ENCODE measurements at places on chromosomes 2 and 18. TPM values are rescaled to one million over a fixed set of nuclear protein-coding genes. Genes with fewer than 3 reads are reported as not detected.

- no peak for DNase-seq
- no peak overlapping the region for H3K27ac ChIP-seq
- H3K36me3 ChIP-seq: no peaks in the 10 kb centered on the region
These were observed 27.6 kb downstream of the TMEM185B start for GRCh38 chr2:120195553-120195952.

GRCh38 chr18:7844017-7844416 lies 276.9 kb downstream of the PTPRM start:
- H3K27me3 ChIP-seq: no peaks in the 10 kb centered on the region
- H3K4me3 ChIP-seq: no peak overlapping the region
- H3K27ac ChIP-seq: no peak overlapping the region

DNA sequence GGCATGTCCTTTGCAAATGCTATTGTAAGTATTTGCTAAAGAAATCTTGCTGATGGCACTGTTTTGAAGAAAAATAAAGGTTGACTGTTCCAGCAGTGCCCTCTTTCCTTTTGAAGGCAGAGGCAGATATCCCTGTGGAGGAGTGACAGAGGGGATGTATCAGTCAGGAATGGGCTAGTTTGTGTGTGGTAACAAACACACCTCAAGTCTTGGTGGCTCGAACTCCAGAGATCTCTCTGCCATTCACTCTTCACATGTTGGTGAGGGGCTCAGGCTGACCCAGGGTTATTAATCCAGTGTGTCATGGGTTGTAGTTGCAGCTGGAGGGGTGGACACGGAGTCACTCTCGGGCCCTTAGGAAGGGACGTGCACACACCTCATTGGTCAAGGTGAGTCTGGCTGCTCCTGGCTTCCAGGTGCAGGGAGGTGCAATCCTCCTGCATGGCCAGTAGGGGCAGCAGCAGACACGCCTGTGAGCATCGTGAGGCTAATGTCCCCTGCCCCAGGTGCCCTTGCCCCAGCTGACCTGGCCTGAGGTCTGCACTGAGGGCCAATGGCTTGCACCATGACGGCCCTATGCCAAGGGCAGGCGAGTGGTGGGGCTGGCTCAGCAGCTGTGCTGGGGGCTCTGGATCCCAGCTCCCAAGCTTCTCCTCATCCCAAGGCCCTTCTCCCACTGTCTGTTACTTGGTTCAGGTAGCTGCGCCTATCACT lies 146.5 kb downstream of the ASB1 start:
- no peak overlapping the region for H3K4me3 ChIP-seq
- H3K27me3 ChIP-seq: no peaks in the 10 kb centered on the region
- H3K4me1 ChIP-seq: no peaks in the 10 kb centered on the region

DNA sequence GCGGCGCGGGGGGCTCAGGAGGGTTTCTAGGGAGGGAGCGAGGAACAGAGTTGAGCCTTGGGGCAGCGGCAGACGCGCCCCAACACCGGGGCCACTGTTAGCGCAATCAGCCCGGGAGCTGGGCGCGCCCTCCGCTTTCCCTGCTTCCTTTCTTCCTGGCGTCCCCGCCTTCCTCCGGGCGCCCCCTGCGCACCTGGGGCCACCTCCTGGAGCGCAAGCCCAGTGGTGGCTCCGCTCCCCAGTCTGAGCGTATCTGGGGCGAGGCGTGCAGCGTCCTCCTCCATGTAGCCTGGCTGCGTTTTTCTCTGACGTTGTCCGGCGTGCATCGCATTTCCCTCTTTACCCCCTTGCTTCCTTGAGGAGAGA lies 5.2 kb downstream of the PROC start:
- no peak for DNase-seq
- no peaks in the 10 kb centered on the region for H3K4me1 ChIP-seq
- no peaks in the 10 kb centered on the region for H3K27me3 ChIP-seq

The LIMS4 gene
- total RNA-seq: 3.5 TPM

DNA sequence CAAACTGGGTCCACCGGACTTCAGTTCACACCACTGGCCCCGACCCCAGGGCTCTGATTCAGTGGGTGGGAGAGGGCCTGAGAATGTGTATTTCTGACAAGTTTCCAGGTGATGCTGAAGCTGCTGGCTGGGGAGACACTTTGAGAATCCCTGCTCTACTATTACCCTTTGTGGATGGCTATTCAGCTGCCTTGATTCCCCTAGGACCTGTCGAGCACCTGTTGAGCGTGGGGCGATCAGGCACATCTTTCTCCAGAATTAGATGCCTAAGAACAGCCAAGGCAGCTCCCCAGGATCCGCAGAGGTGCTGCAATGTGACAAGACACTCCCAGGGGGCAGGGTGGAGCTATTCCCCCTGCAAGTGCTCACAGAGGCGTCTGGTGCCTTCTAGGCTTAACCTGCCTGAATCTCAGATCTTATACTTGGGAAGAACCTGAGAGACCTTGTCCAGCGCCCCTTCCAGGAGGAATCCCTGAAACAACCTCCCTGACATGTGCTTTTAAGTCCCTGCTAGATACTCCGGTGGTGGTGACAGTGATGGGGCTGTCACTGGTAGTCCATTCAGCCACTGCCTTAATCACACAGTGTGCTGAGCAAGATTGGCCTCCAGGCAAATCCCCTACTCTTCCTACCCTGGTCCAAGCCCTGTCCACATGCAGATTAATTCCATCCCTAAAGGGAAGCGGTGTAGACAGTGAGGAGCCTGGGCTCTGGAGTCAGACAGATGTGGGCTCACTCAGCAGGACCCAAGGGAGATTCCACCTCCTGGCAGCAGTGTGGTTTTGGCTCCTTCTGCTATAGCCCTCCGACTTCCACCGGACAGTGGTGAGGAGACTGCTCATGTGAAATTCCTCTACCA lies 43.4 kb upstream of the OTOF start:
- no peaks in the 10 kb centered on the region for H3K36me3 ChIP-seq
- DNase-seq: no peak
- H3K27me3 ChIP-seq: no peaks in the 10 kb centered on the region
- no peak overlapping the region for H3K4me3 ChIP-seq
- no peak overlapping the region for H3K27ac ChIP-seq

DNA sequence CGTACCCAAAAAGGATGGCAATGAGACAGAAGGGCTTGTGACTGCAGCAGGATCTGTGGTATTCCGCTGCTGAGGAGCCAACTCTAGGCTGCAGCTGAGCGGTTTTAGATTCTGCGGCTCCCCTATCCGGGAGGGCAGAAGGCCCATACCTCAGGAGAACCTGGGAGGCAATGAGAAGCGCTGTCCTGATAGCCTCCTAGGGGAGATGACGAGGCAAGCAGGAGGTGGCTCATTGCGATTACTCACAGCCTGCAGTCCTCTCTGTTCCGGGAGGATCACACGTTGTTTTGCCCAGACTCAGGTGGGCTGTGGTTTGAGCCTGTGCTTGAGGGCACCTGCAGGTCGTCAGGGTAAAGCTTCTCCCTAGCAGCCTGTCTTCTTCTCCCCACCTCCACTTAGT lies 65.1 kb downstream of the COA5 start:
- no peak overlapping the region for H3K27ac ChIP-seq
- peaks cover 2% of the 10 kb centered on the region for H3K4me1 ChIP-seq
- H3K36me3 ChIP-seq: no peaks in the 10 kb centered on the region
- DNase-seq: no peak
- no peak overlapping the region for H3K4me3 ChIP-seq

The FAM237A gene
- total RNA-seq: not detected

DNA sequence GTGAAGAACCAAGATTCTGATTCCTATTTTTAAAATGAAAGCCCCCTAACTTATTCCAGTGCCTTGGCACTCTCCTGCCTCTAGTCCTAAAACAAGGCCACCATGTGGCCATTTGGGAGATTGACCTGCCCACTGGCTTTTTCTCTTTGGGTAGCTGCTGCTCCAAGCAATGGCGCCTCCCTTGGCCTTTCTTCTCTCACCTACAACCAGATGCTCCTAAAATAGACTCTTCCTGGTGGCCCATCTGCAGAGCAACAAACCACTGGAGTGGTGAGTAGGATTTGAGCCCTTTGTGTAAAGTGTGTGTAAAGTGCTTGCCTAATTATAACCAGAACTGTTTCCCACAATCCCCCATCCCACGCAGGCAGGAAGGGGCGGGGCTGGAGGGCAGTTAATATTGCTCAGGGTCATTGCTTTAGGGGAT lies 114.2 kb downstream of the FHOD3 start:
- no peaks in the 10 kb centered on the region for H3K36me3 ChIP-seq
- no peak overlapping the region for H3K4me3 ChIP-seq
- DNase-seq: no peak
- H3K27ac ChIP-seq: no peak overlapping the region
- no peaks in the 10 kb centered on the region for H3K27me3 ChIP-seq
